Breast epithelium (tissue), 4 donors: ENCODE measurements at places on chromosomes 16 and 17. TPM values are rescaled to one million over a fixed set of nuclear protein-coding genes. Genes with fewer than 3 reads are reported as not detected.
A peak's percentile ranks its signal among the peaks of the same experiment; 100 is the strongest.

Gene ABCC6
- total RNA-seq = 3.8 TPM

Gene OR2C1
- not detected for total RNA-seq

Gene GRAPL
- total RNA-seq = 2.0 TPM

Gene CFAP97D1
- 0.16 TPM for total RNA-seq

Gene CDK3
- total RNA-seq = 6.6 TPM

GRCh38 chr17:19345486-19346350 lies 16.8 kb downstream of the B9D1 start:
- no peaks in the 10 kb centered on the region for H3K4me1 ChIP-seq
- H3K27ac ChIP-seq = peak overlapping the region; percentile 75
- H3K4me3 ChIP-seq = no peak overlapping the region
- H3K36me3 ChIP-seq = no peaks in the 10 kb centered on the region
- no peak for DNase-seq

GRCh38 chr16:50152351-50152806 lies 727 bp upstream of the TENT4B start:
- H3K4me3 ChIP-seq = peak overlapping the region; percentile 91
- peak overlapping the region; percentile 94 for H3K27ac ChIP-seq
- no peaks in the 10 kb centered on the region for H3K27me3 ChIP-seq
- peak; percentile 33 for DNase-seq
- no peaks in the 10 kb centered on the region for H3K36me3 ChIP-seq
- H3K4me1 ChIP-seq = no peaks in the 10 kb centered on the region

GRCh38 chr17:8226536-8227237 lies 16.3 kb upstream of the AURKB start:
- peak; percentile 48 for DNase-seq
- no peaks in the 10 kb centered on the region for H3K4me1 ChIP-seq
- H3K27me3 ChIP-seq = no peaks in the 10 kb centered on the region
- peaks cover 4% of the 10 kb centered on the region for H3K36me3 ChIP-seq

DNA sequence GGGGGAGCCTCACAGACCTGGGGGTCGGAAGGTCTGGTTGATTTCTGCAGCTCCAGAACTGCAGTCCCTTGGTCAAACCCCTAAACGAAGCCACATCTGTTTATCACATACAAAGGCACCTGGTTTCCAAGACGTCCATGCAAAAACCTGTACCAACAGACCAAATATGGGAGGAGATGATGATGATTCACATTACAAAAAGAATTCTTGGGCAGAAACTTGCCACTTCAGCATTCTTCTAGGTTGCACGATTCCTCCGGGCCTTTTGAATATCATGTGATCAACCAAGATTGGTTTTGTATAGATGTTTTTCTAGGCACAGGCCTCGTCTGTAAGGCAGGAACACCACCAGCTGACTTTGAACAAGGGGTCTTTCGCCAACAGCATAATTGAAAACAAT lies 466.3 kb downstream of the SOX9 start:
- H3K27ac ChIP-seq = no peak overlapping the region
- H3K4me3 ChIP-seq = no peak overlapping the region
- no peak for DNase-seq

GRCh38 chr16:9053006-9053601 lies 38.3 kb upstream of the HAPSTR1 start:
- H3K27me3 ChIP-seq = no peaks in the 10 kb centered on the region
- H3K4me3 ChIP-seq = no peak overlapping the region
- H3K27ac ChIP-seq = no peak overlapping the region
- H3K4me1 ChIP-seq = no peaks in the 10 kb centered on the region

DNA sequence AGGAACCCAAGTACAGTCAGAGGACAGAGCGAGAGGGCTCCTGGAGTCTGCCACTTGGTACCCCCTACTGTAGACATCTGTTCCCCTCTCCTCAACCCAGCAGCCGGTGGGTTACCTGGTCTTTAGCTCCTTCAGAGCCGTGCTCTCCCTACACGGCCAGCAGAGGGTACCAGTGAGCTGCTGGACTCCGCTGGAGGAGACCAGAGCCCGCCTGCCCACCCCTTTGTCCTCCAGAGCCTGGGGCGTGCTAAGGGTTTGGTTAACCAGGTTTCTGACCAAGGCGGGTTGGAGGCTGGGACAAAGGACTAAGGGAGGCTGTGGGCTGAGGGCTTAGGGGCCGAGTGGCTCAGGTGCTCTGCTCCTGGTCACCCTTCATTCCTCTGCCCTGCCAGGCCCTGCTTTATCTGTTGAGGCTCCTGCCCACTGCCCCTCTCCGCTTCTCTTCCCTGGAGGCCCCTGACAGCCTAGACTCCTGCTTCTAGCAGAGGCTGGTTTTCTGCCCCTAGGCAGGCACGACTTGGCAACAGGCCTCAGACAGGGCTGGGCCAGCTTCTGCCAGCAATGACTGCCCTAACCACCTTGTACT lies 2.7 kb upstream of the HSD11B2 start:
- peaks cover 14% of the 10 kb centered on the region for H3K4me1 ChIP-seq
- DNase-seq = peak; percentile 83
- H3K27ac ChIP-seq = peak overlapping the region; percentile 81
- no peaks in the 10 kb centered on the region for H3K27me3 ChIP-seq
- no peak overlapping the region for H3K4me3 ChIP-seq

- no peak overlapping the region for H3K4me3 ChIP-seq
- no peak overlapping the region for H3K27ac ChIP-seq
- H3K4me1 ChIP-seq = no peaks in the 10 kb centered on the region
- no peak for DNase-seq
- no peaks in the 10 kb centered on the region for H3K36me3 ChIP-seq
- H3K27me3 ChIP-seq = no peaks in the 10 kb centered on the region
Observed at GRCh38 chr17:40722241-40722640, 18.7 kb upstream of the KRT24 start.

DNA sequence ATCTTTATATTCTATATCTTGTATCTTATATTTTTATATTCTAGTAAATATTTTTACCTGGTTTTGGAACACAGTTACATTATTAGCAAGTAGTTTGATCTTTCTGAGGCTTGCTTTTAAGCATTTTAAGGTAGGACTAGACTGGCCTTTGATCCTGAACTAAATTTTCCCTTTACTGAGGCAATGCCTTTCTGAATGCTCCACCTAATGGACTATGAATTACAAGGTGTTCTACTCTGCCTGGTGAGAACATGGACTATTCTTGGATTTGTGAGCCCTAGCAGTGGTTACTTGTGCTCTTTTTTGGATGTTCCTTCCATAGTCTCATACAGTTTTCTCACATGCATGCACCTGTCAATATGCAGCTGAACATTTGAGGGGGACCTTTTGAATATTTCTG lies 32.5 kb upstream of the SMIM36 start:
- no peaks in the 10 kb centered on the region for H3K27me3 ChIP-seq
- H3K36me3 ChIP-seq = no peaks in the 10 kb centered on the region
- no peak for DNase-seq
- no peak overlapping the region for H3K27ac ChIP-seq
- H3K4me1 ChIP-seq = no peaks in the 10 kb centered on the region

DNA sequence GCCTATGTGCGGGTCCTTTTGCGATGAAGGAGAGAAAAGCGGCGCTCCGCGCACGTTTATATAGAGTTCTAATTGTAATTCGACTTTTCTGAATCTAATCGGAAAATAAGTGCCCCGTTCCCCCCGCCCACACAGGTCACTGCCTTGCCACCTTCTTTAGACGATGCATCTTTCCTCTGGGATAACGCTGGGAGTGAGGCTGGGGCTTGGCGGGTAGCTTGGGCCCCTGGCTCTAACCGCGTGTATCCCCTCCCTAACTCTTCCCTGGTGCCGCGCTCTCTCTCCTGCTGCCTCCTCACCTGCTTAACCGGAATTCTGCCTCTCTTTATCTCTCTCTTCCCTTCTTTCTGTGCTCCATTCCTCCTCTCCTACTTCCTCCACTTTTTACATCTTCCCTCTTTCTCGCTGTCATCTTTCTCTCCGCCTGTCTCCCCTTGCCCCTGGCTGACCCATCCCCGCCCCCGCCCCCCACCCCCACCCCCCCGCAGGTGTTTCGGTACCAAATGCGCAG lies 2.6 kb downstream of the LHX1 start:
- no peak for DNase-seq
- no peak overlapping the region for H3K4me3 ChIP-seq
- H3K4me1 ChIP-seq = peaks cover 17% of the 10 kb centered on the region
- H3K27me3 ChIP-seq = peaks cover 100% of the 10 kb centered on the region

DNA sequence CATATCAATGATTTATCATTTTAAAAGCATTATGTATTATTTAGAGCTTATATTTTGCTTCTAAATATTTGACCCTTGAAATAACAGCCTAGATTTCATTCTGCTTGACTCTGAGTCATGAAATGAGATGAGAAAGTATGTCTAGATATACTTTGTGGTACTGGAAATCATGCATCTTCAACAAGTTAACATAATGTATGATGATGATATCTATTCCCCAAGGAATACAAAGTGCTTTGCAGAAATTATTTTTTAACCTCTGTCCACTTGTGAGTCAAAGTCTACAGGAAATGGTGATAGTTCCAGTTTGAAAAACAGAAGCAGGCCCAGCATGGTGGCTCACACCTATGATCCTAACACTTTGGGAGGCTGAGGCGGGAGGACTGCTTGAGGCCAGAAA lies 36.1 kb downstream of the GOSR1 start:
- H3K27me3 ChIP-seq = no peaks in the 10 kb centered on the region
- no peaks in the 10 kb centered on the region for H3K36me3 ChIP-seq
- no peak overlapping the region for H3K27ac ChIP-seq
- no peak for DNase-seq
- no peak overlapping the region for H3K4me3 ChIP-seq
- H3K4me1 ChIP-seq = no peaks in the 10 kb centered on the region

DNA sequence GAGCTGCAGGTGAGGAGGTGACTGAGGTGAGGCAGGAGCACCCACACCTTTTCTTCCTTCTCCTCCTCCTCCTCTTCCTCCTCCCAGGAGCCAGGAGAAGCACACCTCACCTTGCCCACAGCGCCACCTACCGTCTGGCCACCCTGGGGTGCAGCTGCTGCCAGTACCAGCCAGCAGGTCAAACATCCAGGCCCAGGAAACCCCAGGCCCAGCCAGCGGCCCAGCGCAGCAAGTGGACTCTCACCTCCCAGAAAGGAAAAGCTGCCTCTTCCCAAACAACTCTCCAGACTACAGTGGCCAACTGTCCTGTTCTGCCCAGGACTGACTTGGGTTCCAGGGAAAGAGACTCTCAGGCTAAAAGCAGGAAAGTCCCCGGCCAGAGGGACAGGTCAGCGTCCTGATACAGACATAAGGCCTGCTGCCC lies 22.7 kb downstream of the PEMT start:
- DNase-seq = peak; percentile 78
- no peak overlapping the region for H3K4me3 ChIP-seq
- no peaks in the 10 kb centered on the region for H3K36me3 ChIP-seq
